ENCODE measurements at places on chromosomes 5 and 9.

DNA sequence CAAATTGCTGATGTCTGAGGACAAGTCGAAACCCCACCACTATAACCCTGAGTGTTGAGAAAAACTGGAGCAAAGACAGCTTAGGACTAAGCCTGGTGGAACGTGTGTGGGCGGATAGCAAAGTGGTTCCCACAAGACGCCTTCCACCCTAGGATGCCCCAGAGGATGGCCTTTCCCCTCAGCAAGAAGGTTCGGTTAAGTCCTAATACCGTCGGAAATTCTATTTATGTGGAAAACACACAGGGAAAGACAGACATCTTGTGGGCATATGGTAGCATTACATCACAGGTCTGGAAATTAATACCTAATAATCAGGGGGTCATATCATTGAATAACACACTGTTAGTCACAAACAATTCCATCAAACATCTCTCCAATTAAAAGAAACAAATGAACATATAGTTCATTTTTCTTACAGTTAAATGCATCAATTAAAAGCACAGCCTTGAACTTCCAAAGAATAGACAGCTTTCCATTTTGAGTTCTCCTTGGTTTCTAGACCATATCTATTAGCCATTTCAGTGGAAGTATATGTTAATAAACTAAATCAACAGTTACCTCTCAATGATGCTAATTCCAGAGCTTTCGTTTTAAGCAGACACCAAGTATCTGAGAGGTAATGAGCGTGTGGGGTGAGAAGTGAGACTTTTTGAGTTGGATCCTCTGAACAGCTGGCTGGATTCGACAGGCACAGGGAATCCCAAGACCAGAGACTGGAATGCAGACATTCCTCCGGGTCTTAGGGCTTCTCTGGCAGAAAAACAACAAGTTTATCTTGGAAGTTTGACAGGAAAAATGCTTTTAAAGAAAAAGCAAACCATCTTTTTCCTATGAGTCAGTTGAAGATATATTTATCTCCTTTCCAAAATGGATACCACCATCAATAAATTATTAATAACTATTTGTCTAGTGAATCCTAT lies 2.9 kb upstream of the ICE1 start:
- peak; percentile 40 for DNase-seq

DNA sequence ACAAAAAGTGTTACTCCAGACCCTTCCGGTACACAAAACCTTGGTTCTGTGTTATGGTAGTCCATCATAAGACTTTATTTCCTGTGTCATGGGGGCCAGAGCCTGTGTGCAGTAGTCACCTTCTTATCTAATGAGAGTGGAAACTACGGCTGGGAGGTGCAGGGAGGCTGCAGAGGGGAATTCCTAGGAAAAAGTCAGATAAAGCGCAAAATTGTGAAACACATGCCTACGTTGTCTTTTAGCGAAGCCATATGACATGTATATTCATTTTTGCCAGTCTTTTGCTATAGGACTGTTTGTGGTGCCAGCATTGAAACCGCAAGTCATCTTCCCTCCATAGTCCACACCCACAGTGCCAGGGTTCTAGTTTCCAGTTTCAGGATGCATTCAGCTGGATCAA lies 80.7 kb downstream of the PPARGC1B start:
- DNase-seq = no peak

DNA sequence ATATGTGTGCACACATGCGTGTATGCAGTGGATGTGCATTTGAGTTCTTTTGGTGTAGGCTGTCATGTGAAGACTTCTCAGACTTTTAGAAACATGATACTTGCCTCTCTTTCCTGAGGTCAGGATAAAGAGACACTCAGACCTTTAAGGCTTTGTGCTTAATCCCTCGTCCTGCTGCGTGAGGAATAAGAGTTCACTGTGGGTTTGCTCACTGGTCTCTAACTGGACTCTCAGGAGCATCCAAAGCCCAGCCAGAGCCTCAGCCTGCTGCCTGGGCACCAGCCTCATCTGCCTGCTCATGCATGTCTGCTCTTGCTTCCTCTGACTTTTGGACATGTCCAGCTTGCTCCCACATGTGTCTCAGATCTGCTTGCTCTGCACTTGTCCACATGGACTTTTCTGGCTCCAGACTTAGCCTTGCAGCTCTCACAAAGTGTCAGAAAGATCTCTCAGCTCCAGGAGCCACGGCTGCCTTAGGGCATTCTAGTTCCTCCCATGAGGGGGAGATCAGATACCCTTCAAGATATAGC lies 65.1 kb upstream of the ZNF366 start:
- no peak for DNase-seq

DNA sequence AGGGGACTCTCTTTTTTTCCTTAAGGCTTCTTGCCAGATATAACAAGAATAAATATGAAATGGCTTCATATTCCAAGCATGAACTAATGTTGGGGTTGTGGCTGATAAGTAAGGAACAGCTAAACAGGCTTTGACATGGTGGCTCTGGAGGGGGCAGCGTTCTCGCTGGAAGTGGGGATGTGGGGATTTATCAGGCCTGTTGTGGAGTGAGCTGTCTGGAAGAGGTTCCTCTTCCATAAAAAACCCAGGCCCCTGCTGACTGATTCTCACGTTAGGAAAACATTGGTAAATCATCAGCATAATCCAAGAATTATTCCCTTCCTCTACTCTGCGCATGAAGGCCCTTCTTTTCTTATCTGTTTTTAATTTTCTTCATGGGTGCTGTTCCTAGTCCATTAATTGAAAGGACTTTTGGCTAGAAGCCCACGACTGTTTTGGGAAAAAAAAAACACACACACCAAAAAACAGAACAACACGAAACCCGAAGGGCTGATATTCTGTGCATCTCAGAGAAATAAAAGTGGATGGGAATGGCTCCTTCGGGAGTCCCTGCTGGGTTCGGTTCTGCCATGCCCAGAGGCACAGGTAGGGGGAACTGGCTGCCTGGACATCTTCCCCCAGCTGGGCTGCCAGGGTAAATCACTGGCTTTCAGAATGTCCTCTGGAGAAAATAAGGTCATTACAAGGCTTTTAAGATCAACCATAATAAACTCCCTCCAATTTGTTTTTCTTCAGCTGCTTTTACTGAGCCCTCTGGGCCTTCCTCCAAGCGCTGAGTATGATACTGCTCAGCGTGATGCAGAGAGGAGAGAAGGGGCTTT lies 297.0 kb downstream of the SLIT3 start:
- DNase-seq = no peak

DNA sequence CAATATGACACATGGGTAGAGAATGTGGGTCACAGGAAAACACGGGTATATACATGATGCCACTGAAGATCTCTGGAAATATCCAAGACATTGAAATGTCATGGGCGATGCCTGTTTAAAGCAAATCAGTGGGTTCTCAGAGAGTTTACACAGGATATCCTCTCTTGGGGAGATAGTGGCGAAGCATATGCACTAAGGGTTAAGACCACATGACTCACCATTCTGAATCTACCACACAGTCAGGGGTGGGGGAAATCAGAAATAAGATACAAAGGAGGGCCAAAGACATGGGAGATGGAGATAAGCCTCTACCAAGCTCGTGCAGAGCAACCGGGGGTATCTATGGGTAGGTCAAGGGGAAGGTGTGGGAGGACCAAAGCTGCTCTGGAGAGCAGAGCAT lies 58.8 kb downstream of the SH3PXD2B start:
- no peak for DNase-seq

- DNase-seq = peak; percentile 31
These were observed 79.3 kb downstream of the RXRA start for GRCh38 chr9:134405527-134405926.

DNA sequence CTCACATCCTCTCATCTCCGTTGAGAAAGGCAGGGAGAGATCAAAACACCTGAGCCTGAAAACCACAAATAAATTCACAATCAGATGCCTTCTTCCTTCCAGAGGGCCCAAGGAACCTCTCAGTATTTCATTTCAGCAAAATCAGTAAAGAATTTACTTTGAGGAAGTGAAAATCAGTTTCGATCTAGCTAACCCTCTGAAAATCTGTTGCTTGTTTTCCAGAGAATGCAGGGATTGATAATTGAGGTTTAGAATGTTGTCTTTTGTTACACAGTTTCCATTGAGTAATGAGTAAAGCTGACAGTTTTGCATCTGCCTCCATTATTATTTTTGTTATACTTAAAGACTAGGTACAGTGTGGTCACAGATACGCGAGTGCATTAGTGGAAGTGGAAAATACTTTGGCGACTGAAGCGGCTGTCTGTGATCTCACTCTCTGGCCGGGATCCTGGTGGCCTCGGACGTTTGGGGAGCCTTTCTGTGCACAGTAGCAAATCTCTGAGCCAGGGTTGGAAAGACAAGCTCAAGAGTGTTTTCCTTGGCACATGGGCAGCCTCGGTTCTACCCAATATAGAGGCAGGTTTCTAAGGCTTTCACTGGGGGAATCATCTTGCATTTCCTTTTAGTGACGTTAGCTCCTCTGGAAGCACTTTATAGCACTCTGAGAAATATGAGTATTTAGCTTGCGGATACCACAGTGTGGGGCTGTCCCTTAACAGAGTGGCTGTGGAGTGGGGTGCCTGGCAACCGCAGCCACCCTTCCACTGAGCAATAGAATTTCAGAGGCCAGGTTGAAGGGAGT lies 32.2 kb upstream of the ANGPTL2 start:
- DNase-seq = no peak

DNA sequence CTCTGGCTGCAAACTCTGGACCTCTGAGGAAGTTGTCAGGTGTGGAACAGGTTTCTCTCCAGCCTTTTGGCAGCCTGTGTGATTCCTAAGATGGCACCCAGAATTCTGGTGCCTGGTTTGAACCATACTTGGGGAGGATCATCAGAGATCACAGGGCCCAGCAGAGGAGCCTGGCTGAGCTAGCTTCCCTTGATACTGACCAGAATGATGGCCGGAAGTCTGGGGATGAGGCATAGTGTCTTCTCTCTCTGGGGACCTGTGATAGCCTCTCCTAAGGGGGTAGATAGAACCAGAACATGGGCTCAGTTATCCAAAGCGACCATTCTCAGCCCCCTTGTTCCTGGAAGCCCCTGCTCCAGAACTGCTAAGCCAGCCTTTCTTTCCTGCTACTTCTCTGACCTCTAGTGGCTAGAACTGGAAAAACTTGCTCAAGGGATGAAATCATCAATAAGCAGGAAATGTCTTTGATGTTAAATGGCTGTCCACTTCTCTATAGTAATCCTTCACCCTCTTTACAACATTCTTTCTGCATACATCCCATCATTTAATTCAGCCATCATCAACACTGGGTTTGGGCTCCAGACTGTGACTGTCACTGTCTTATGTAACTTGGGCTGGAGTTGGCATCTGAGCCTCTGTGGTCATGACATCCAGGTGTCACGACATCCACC lies 55.1 kb downstream of the C9orf152 start:
- DNase-seq = peak; percentile 67

- DNase-seq = no peak
These were observed 22.5 kb downstream of the ANKHD1 start for GRCh38 chr5:140424135-140424534.

DNA sequence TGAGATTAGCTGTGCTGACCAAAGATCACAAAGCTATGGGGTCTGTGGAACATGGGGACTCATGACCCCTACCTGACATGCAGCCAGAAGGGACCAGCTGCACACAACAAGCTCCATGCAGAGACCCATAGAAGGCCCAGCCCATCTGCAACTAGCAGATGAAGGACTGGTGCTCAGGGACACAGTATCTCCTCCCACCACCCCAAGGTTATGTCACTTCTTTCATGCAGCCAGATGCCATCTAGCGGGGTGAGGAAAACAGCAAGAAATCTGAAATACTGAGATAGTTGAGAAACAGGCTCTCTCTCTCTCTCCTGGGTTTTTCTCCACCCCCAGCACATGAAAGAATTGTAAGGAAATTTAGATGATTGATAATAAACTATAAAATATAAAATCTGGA lies 161.3 kb upstream of the DAPK1 start:
- no peak for DNase-seq

GRCh38 chr5:170296935-170297588 lies 515 bp downstream of the LCP2 start:
- DNase-seq = peak; percentile 43

GRCh38 chr5:30106596-30106995 lies 1086.9 kb upstream of the CDH6 start:
- DNase-seq = no peak

GRCh38 chr5:1789834-1790471 lies 9.7 kb downstream of the MRPL36 start:
- DNase-seq = no peak

GRCh38 chr9:96232539-96233241 lies 69.3 kb downstream of the HSD17B3 start:
- DNase-seq = peak; percentile 62

GRCh38 chr5:125883223-125883622 lies 540.0 kb upstream of the GRAMD2B start:
- DNase-seq = no peak

DNA sequence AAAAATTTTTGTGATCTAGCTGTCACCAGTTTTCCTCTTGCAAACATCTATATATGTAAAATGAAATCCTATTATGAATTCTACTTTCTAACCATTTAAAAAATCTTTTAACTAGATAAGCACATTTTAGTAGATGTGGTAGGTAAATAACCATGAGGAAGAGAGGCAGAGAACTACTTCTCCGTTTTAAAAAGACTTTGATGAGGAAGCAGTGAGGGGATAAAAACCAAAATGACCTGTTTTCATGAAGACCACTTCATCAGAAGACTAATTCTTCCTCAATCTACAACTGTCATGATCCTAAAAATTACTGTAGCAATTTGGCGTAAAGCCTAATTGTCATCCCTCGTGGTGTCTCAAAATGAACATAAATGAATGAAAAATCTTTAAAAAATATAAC lies 15.7 kb upstream of the ERBIN start:
- DNase-seq = no peak

- no peak for DNase-seq
These were observed 367.1 kb downstream of the CDK5RAP2 start for GRCh38 chr9:120212853-120213200.

GRCh38 chr9:272251-273213 lies 57.9 kb downstream of the DOCK8 start:
- peak; percentile 57 for DNase-seq

DNA sequence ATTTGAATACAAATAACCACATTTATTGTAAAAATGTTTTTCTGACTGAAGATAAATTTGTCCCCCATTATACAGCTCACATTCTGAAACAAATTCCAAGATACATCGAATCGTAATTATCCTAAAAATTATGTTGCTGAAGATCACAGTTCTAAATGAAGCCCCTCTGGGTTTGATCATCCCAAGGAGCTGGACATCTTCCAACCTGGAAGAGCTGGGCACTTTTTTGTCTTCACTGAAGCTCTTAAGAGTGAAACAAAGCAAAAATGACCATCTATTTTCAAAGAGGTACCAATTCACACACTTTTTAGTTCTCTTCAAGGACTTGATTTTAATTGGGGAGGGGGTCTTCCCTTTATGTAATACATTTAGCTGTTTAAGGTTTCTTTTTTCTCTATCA lies 5.5 kb downstream of the CTNND2 start:
- no peak for DNase-seq

- no peak for DNase-seq
These were observed 126.8 kb upstream of the DMRT1 start for GRCh38 chr9:714675-715074.

- DNase-seq = no peak
These were observed 73.6 kb upstream of the RETREG1 start for GRCh38 chr5:16690243-16690852.

GRCh38 chr5:33153831-33154230 lies 286.9 kb upstream of the TARS1 start:
- no peak for DNase-seq

GRCh38 chr9:694092-694402 lies 147.4 kb upstream of the DMRT1 start:
- no peak for DNase-seq

- no peak for DNase-seq
These were observed 359.0 kb downstream of the IRX1 start for GRCh38 chr5:3954633-3955032.
